ENCODE measurements at places on chromosomes 3 and 15.

GRCh38 chr3:94293793-94294195, 230.9 kb downstream of the NSUN3 start:
- no peak for DNase-seq

GRCh38 chr3:7874116-7874515, 627.5 kb upstream of the LMCD1 start:
- no peak for DNase-seq

DNA sequence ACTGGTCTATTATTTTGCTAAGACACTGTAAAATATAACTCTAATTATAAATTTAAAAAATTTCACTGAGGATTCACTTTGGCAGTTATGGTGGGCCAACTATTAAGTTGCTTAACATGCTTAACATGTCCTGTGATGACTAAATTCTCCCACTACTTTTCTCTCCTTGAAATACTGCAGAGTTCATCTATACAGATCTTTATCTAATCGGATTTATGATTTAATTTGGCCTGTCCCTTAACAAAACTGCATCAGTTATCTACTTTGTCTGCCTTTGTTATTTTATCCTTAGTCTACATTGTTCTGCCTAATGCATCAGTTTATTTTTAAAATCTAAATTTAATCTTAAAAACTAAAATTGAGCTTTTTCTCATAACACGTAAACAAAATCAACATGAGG, 26.4 kb downstream of the CD96 start:
- DNase-seq = no peak

- DNase-seq = no peak
Observed at GRCh38 chr15:28913171-28913765, 27.5 kb downstream of the APBA2 start.

GRCh38 chr3:127216415-127217261, 23.7 kb downstream of the PRR23E start:
- DNase-seq = no peak

- no peak for DNase-seq
Observed at GRCh38 chr15:52350423-52350822, 54.8 kb upstream of the MYO5C start.

GRCh38 chr3:42841332-42841731, 32.1 kb downstream of the ACKR2 start:
- no peak for DNase-seq

DNA sequence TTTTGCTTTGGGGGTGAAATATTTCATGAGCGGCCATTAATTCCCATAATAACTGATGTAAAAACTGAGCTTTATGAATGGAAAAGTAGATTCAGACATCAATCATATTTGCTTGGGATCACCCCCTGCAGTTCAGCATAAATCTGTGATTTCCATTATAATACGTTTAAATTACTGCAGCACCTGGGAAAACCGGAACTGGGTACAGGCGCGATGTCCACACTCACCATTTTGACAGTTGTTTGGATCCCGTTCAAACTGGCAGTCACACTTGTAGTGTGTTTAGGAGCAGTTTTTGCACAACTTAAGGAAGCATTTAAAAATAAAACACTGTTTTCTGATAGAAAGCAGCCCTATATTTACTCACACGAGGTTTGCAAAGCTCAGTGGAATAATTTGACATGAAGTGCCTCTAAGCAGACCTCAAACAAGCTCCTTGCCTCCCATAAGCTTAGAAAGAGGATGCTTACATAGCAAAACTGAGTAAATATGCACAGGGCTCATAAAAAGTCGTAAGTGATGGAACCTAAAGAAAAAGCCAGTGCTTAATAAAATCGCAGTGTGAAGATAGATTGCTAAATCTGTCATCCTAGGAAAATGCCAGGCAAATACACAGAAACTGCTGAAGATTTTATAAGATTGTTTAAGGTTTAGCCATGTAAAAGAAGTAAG, 377.6 kb downstream of the PTPRG start:
- DNase-seq = no peak

- no peak for DNase-seq
Observed at GRCh38 chr3:170044795-170045244, 7.0 kb downstream of the GPR160 start.

DNA sequence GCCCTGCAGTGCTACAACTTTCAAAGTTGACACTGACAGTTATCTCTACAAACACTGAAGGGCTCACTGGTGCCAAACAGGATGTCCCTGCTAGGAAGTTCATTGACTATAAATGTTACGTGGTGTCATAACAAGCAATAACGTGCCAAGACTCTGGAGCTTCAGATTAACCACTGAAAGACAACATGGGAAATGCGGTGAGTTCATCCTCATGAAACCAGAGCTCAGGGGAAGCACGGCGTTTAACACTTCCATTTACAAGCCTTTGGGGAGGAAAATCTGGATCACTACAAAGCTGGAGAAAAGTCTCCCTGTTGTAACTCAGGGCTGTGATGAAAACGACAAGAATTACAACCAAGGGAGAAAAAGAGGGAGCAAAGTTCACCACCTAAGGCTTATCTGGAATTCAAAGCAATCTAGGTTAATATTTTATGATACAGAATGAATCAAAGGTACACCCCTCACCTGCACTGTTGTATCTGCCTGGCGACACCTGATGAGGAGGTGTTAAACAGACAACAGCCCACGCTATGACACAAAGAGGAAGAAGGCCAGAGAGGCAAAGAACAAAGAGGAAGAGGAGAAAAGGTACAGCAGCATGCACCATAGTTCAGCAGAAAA, 27.0 kb downstream of the SHQ1 start:
- no peak for DNase-seq

DNA sequence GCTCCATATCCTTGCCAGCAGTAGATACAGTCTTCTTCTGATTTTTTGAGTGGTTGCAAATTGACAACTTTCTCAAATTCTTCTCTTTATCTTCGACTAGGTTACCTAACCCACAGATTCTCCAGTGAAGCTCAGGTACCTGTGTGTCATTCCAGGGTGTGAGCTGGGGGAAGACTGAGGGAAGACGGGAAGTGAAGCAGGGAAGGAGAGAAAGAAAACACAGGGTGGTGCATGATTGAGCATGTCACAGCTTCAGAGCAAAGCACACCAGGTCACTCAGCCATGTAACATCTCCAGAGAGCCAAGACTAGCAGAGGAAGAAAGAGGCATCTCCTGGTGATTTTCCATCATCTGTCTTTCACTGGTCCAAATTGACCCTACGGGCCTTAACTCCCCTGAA, 67.2 kb downstream of the LSM3 start:
- no peak for DNase-seq

- DNase-seq = no peak
Observed at GRCh38 chr15:79494384-79494909, 62.3 kb downstream of the MINAR1 start.

- DNase-seq = no peak
Observed at GRCh38 chr3:189673535-189673934, 42.3 kb downstream of the TP63 start.

DNA sequence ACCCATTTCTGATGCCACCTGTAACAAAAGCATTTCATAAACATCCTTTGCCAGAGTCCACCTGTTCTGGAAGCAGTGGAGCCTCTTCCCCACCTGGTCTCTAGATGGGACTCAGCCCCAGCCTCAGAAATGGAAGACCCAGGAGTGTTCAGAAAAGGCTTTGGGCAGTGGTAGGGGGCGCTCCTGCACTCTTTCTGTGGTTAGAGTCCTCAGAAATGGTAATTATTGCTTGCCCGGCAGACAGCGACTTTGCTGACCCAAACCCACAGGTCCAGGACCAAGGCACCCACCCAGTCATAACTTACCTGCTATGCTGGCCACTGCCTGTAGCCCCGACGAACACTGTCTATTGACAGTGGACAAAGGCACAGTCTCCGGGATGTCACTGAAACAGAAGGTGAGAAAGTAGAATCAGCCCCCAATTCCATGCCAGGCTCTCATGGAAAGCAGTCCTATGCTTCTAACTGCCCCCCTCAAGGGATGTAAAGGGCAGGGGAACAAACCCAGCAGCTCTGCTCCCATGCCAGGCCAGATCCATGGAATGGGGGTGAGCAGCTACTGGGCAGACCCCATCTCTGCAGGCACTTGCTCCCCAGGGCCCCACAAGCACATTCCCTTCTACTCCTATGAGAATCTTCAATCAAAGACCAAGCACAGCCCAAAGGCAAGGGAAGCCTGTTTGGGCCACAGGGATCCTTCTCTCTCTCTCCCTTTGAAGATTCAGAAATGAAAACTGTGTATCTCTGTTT, 5.1 kb downstream of the ACAA1 start:
- no peak for DNase-seq

DNA sequence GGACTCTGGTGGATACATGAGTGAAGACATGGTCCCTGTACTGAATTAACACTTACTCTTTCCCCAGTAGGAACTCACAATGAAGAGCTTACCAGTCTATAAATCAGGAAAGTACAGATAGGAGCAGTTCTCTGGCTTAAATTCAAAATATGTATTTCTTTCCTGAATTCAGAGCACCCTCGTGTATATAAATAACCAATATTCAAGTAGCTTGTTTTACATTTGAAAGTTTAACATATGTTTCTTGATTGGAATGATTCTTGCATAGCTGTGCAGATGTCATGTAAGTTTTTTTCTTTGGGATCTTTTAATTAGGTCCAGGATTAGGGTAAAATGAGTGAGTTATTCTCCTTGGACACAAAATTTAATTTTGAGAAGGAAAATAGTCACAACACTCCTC, 14.8 kb upstream of the TMPRSS7 start:
- no peak for DNase-seq

DNA sequence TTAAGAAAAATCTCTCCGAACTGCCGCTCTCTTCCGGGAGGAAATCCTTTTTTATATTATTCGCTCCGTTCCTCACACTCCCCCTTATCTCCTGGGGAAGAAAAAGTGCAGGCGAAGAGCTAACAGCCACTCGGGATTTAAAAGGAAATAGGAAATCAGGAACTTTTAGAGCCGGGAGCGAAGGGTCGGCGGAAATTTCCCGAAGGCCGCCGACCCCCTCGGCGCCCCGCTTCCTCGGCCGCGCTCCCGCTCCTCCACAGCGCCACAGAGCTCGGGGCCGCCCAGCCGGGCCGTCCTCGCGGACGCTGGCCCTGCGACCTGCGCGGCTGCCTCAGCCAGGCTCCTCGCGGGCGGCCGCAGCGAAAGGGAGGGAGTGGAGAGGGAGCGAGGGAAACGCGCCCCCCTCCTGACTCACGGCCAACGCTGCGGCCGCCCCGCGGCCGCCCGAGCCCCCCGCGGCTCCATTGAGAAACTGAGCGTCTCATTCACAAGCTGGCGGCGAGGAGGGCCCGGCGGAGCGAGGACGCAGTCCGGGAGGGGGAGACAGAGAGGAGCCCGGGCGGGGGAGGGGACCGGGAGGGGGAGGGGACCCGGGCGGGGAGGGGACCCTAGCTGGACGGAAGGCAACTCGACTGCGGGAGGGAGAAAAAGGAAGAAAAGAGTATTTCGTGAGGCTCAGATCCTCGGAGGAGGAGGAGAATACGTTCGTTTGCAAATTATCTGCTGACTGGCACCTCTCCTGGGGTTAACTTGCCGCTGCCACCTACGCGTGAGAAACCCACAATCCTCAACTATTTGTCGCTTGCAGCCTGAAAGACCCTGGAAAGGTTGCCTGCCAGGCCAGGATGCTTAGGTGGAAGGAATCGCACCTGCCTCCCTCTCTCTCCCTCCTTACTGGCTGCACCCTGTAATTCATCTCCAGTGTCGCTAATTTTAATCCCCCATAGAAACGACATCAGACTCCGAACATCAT, at the start of gene PTPN9:
TSS of gene PTPN9 (minus strand) at position 368 of the 973 bp plus-strand sequence. CDS start 539 bp downstream, outside the sequence.
- peak; percentile 45 for DNase-seq

DNA sequence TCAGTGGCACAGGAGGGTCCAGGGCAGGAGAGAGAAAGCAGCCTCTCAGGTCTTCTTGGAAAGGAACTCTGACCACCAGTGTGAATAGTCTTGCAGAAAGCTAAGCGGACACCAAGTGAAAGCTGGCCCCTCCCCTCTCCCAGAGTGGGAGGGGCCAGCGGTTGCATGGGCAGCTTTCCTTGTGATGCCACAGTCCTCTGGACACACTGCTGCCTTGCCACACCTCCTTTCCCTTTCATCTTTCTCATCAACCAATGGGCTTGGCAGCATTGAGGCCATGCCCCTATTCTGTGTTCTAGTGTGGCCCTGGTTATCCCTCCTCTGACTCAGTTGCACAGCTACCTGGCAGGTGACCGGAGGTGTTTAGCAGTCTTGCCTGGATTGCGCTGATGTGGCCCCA, 49.7 kb upstream of the GOLGA6B start:
- no peak for DNase-seq

GRCh38 chr3:177196456-177197040, 734 bp downstream of the TBL1XR1 start:
- DNase-seq = no peak

DNA sequence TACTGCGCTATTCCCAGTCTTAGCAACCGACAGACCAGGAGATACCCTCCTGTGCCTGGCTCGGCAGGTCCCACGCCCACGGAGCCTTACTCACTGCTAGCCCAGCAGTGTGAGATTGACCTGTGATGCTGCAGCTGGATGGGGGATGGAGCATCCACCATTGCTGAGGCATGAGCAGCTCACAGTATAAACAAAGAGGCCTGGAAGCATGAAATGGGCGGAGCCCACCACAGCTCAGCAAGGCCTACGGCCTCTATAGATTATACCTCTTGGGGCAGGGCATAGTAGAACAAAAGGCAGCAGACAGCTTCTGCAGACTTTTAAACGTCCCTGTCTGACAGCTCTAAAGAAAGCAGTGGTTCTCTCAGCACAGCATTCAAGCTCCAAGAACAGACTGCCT, 160.3 kb downstream of the ANXA2 start:
- no peak for DNase-seq

GRCh38 chr15:48798319-48798718, 12.6 kb downstream of the CEP152 start:
- no peak for DNase-seq

GRCh38 chr3:134018850-134019249, 10.9 kb downstream of the SLCO2A1 start:
- no peak for DNase-seq

- no peak for DNase-seq
Observed at GRCh38 chr15:29514926-29515325, 245.3 kb upstream of the NSMCE3 start.

GRCh38 chr3:7760718-7761117, 740.9 kb upstream of the LMCD1 start:
- DNase-seq = no peak

DNA sequence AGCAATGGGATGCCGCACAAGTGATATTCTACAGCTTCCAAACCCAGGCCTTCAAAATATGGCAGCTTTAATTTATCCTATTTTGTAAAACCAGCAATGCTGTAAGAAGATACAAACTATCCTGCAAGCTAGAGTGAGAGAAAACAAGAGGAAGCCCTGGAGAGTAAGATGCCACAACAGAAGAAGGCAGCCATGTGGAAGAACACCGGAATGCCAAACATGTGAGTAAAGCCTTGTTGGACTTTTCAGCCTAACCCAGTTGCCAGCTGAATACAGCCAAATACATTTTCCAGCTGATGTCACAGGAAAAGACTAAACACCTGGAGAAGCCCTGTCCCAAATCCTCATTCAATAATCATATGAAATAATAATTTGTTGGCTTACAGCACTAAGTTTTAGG, 1115.1 kb upstream of the CADM2 start:
- DNase-seq = no peak

- no peak for DNase-seq
Observed at GRCh38 chr3:161644891-161645635, 148.5 kb downstream of the OTOL1 start.
